T-helper 1 cell treated with Interleukin-12 subunit alpha and Interleukin-12 subunit beta and Interleukin-4 antibody, amounts not matched to agents 30 ng/mL and 1 ng/mL, for 36 hours (primary cell): ENCODE measurements at places on chromosomes 16 and 17. TPM values are rescaled to one million over a fixed set of nuclear protein-coding genes. Genes with fewer than 3 reads are reported as not detected.

Gene JPH3
- 0.12 and 0.17 TPM in 2 replicates for total RNA-seq

Gene COX6A2
- total RNA-seq, result not detected in 2 replicates

Gene SEZ6L2
- 0.07 TPM in 2 replicates for total RNA-seq

Gene HSD11B2
- total RNA-seq, result 0.29 TPM in 1 of 2 replicates, not detected in the other

Gene DNAH17
- total RNA-seq, result 0.22 TPM in 2 replicates

Gene HCRT
- 0.39 TPM in 1 of 2 replicates, not detected in the other for total RNA-seq

Gene ENPP7
- not detected in 2 replicates for total RNA-seq

Gene CDC27
- 109 and 122 TPM in 2 replicates for total RNA-seq

Gene CHST5
- not detected in 2 replicates for total RNA-seq

Gene SLC5A10
- not detected in 2 replicates for total RNA-seq
